ENCODE measurements at places on chromosomes 4 and X. TPM values are rescaled to one million over a fixed set of nuclear protein-coding genes. Genes with fewer than 3 reads are reported as not detected.

GRCh38 chr4:63348735-63349673 is 1060.2 kb downstream of the TECRL start:
- DNase-seq = no peak

DNA sequence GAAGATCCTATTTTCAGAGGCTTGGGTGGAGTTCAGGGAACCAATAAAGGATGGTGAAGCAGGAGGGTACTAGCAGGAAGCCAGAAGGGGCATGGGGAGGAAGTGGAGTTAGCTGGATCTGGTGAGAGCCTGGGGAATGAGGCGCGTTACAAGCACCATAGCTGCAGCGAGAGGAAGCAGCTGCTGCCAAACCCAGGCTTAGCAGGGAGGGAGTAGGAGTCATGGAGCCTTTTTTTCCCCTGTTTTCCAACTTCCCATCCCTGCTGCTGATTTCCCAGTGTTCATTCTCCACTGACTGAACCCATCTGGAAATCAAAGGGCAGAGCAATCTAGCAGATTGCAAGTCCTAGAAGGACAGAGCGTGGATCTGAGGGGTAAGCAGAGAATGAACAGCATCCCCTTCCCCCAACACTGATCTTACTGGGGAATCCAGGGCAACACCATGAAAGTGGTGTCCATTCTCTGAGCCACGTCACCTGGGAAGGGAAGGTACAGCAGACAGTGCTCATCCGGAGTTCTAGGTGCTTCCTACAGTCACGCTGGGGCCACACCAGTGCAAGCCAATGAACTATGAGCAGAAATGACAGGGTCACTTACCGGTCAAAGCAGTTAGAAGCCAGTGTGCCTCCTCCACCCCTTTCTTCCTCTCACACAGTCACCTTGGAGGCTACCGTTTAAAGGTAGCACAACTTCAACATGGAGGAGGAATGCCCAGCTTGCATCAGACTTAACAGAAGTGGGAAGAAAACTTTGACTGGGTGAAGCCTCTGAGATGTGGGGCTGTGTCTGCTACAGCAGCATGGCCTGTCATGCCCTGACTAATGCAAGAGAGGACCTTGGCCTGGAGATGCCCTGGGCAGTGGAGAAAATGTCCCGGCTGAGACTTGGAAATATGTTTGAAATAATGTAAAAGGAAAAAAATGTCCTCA is 36.7 kb downstream of the SMIM20 start:
- DNase-seq = no peak

GRCh38 chr4:128844931-128845330 is 35.4 kb downstream of the JADE1 start:
- DNase-seq = no peak

The CDX4 gene
- total RNA-seq = not detected

The GRIA2 gene
- 64.5 TPM for total RNA-seq
